ENCODE measurements at places on chromosomes 11 and 22.
A peak's percentile ranks its signal among the peaks of the same experiment; 100 is the strongest.

- no peak for DNase-seq
These were observed 18.6 kb downstream of the C1QTNF6 start for GRCh38 chr22:37169406-37169805.

DNA sequence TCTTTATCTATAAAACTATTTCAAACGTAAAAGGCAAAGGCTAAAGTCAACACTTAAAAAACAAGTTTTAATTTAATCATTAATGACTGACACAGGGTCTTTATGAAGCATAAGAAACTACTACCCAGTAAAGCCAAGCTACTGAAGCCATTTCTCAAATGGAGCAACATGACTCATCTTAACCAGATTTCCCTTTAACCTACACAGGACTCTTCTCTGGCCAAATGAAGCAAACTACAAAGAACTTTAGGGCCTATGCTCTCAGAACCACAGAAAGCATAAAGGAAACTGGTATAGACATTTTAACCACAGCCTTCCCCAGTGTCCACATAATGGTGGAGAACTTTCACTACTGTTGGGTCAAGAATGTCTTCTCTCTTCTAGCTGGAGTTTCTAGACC is 34.7 kb downstream of the ALG9 start:
- DNase-seq, result peak; percentile 67

- no peak for DNase-seq
These were observed 682.8 kb downstream of the TBC1D22A start for GRCh38 chr22:47445212-47445611.

- no peak for DNase-seq
These were observed 51.6 kb upstream of the CCDC34 start for GRCh38 chr11:27414644-27415043.

- DNase-seq, result no peak
These were observed at the start of gene RAB3IL1 for GRCh38 chr11:61917334-61918109. Gene RAB3IL1, minus strand, starts transcription at chr11:61917566. Its CDS starts 199 bp downstream, at chr11:61917367.

GRCh38 chr11:63537293-63538101 is 889 bp downstream of the PLAAT4 start:
- DNase-seq, result peak; percentile 66
